Activated T-cell treated with anti-CD3 and anti-CD28 coated beads, Interleukin-2, amount 50 U/mL, for 48 hours (primary cell): ENCODE measurements at places on chromosomes 4 and X.

- DNase-seq = no peak
Observed at GRCh38 chr4:39614487-39615162, 24.0 kb downstream of the SMIM14 start.

GRCh38 chr4:23779839-23780238, 110.0 kb downstream of the PPARGC1A start:
- no peak for DNase-seq

DNA sequence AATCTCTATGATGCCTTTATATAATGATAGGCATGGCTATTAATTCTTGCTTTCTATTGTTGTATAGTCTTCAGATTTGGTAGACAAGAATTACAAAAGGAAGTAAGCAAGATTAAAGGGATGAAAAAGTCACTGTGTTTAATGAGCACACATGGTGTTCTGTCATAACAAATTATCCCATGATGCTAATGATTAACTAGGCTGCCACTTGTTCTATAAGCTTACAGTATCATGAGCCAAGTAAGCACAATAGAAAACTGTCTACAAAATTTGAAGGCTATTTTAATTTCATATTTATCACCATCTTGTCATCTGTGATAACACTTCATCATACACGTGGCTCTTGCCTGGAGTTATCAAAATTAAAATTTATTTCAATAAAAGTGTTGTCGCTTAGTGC, 466.7 kb downstream of the GASK1B start:
- DNase-seq = no peak

DNA sequence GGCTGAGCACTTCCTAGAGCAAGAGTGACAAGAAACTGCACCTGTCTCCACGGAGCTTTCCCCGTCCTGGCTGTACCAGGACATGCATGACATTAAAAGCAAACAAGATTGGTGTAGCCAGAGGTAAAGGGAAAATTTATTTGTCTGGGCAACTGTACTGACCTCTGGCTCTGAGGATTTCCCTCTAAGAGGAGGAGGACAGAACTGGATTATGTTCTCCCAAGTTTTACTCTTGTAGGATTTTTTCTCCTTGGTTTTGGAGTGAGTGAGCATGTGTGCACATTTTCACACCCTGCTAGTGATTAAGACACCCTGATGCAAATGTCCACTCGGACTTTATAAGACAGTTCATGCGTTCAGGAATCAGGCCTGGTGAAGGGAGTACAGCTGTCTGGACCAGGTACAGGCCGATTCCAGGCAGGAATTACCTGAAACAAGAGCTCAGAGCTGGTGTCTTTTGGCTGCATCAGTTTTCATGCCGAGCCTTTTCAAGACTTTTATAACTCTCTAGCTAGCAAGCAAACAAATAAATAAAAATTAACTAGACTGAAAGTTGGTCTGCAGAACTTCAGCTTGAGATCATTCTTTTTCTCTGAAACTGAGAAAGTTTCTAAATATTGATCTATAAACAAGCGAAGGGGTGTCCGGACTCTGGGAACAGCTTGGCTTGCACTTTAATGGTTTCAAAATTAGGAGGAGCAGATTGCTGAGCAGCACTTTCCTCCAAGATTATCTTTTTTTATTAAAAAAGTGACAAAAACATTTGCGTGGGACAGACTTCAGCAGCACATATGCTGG, 51.3 kb upstream of the SPRY1 start:
- DNase-seq = no peak

- DNase-seq = no peak
Observed at GRCh38 chrX:103883533-103883932, 51.5 kb upstream of the RAB9B start.

GRCh38 chrX:42420426-42420825, 357.5 kb downstream of the PPP1R2C start:
- no peak for DNase-seq

DNA sequence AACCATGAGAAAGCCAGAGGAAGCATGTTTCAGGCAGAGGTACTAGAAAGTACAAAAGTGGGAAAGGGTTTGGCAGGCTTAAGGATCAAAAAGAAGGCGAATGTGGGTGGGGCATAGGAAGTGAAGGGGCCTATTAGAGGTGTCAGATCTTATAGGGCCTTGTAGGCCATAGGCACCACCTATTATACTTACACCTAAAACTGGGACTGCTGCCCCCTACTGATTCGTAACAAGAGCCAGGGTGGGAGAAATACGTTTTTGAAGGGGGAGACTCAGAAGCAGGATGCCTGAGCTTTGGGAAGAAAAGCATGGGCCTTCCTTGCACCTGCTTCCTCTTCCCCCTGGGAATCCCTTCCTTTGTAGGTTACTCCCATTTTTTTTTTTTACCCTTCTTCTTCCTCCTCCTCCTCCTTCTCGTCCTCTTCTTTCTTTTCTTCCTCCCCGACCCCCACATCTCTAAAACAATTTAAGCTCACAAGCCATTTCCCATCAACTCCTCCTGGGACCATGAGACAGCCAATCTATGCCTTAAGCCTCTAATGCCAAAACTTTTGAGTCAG, 40.7 kb upstream of the GPC3 start:
- DNase-seq = no peak

- DNase-seq = no peak
Observed at GRCh38 chr4:170388255-170388654, 298.5 kb upstream of the AADAT start.

GRCh38 chr4:24363751-24364150, 220.6 kb downstream of the DHX15 start:
- DNase-seq = no peak

DNA sequence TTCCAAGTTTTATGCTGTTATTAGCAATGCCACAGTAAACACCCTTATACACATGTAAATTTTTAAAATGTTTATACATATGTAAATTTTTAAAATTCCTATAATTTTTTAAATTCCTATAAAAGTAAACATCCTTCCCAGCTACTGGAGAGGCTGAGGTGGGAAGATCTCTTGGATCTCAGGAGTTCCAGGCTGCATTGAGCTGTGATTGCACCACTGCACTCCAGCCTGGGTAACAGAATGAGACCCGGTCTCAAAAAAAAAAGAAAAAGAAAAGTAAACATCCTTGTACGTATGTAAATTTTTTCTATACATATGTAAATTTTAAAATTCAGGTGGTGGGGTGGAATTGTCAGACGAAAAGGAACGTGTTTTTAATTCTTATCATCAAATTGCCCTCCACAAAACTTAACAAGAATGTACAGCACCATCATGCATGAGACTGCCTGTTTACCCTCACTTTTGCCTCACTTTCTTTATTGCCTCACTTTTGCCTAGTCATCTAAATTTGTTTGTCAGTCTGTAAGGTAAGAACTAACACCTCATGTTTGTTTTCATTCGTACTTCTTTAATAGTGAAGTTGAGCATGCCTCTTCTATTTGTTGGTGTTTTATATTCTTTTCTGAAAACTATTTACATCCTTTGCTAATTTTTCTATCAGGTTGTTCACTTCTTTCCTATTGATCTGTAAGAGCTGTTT, 8.0 kb downstream of the SLC7A3 start:
- no peak for DNase-seq

GRCh38 chr4:17544831-17545234, 29.9 kb downstream of the CLRN2 start:
- no peak for DNase-seq

- no peak for DNase-seq
Observed at GRCh38 chr4:73438582-73439215, 2.7 kb downstream of the AFP start.

- DNase-seq = no peak
Observed at GRCh38 chr4:118290951-118291350, 61.9 kb downstream of the PRSS12 start.

- DNase-seq = no peak
Observed at GRCh38 chr4:5881340-5881739, 11.5 kb downstream of the CRMP1 start.

DNA sequence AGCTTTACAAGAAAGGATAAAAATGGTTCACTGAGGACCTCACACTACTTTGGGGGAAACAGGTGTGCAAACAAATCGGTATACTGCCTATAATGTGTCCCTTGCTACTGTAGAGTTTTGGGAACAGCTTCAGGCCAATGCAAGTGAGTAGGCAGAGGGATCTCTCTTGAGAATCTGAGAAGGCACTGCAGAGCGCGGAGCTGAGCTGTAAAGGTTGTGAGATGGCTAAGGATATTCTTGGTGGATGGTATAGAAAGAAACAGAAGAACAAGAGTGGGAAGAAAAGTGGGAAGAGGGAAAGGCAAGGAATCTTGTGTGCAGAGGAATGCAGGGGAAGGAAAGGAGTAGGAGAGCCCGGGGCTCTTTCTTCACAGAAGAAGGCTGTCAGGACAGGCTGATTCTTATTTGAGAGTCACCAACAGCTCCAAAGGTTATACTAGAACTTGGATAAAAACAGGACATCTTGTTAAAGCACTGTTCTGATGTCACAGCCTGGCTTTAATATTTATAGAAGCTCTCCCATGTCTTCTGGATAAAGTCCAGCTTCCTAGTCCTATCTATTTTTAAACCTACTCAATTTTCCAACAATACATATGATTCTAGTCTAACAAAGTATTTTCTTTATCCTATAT, 985.6 kb upstream of the HS3ST1 start:
- DNase-seq = no peak

DNA sequence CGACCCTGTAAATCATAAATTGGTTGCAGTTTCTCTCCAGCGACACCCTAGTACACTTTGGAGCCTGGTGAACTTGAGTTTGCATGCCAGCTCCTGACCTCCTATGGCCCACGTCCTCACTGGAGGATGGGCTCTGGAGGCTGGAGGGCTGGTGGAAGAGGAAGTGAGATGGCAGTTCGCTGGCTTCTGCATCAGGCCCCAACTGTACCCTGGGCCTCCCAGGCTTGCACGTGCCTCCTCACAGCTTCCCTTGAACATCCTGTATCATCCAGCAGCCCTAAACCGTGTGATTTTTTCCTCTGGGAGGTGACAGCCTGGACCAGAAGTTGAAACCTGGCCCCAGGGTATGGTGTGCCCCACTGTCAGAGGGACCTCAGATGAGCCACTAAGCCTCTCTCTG, 78.5 kb downstream of the HTRA3 start:
- no peak for DNase-seq

GRCh38 chrX:73069365-73070035, 9.8 kb downstream of the PABPC1L2A start:
- no peak for DNase-seq

GRCh38 chr4:117311215-117311614, 225.8 kb upstream of the TRAM1L1 start:
- no peak for DNase-seq

GRCh38 chr4:71472946-71473345, 134.1 kb downstream of the SLC4A4 start:
- no peak for DNase-seq

DNA sequence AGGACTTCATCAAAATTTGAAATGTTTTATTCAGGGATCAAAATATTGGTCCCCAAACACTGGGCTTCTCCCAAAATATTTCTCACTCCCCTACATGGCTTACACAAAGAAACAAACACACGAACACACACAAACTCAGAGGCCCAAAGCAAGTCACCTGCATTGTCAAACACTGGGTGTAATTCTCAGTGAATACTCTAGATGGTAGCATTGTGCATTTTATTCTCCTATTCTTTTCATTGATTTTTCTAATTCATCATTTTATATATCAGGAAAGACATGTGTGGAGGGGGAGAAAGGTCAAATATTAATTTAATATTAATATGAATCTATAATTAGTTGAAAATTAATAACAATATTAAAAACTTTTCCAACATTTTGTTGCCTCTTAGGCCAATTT, 72.3 kb upstream of the TNMD start:
- DNase-seq = no peak

- DNase-seq = no peak
Observed at GRCh38 chr4:35500812-35501211, 743.5 kb downstream of the ARAP2 start.

GRCh38 chr4:48370260-48371134, 29.2 kb downstream of the SLAIN2 start:
- no peak for DNase-seq

- peak; percentile 56 for DNase-seq
Observed at GRCh38 chrX:45771560-45772340, 571.1 kb upstream of the DIPK2B start.

GRCh38 chrX:111244235-111244750, 26.0 kb downstream of the CAPN6 start:
- no peak for DNase-seq

DNA sequence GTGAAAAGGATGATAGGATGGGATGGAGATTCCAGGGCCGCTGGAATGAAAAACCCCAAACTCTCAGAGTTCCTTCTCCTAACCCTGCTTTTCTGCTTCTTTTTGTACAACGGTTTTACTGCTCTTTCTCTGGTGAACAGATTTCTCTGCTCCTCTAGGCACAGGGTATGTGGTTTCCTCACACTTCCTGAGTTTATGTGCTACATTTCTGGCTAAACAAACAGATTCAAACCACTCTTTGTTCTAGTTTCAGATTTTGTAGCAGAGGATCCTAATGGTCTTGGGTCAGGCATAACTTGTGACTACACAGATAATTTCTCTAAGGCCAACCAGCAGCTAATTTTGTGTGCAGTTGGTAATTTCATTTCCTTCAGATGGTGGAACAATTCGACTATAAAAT, 52.6 kb downstream of the OSTC start:
- no peak for DNase-seq

DNA sequence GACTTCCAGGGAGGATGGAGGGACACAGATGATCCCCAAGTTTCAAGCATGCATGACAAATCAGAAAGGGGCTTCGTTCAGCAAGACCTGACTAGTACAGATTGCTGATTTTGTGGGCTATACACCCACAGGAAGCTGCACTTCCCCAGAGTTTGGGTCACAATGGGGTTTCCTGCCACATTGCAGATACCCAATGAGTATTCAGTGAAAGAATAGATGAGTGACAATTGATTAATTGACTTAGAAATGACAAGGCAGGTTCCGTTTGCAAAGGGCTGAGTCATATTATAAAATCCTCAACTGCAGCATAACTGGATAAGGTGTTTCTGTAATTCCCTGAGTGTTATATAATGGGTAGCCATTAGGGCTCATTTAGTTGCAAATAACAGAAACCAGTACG, 146.6 kb upstream of the TBL1X start:
- no peak for DNase-seq
